ENCODE measurements at places on chromosomes 13 and 19. TPM values are rescaled to one million over a fixed set of nuclear protein-coding genes. Genes with fewer than 3 reads are reported as not detected.
A peak's percentile ranks its signal among the peaks of the same experiment; 100 is the strongest.

Gene STOML3
- total RNA-seq, result not detected

Gene TEX29
- not detected for total RNA-seq

Gene SERPINE3
- not detected for total RNA-seq

Gene MED25
- total RNA-seq, result 9.9 TPM

- no peaks in the 10 kb centered on the region for H3K27me3 ChIP-seq
- no peak overlapping the region for H3K4me3 ChIP-seq
- H3K36me3 ChIP-seq, result no peaks in the 10 kb centered on the region
- H3K4me1 ChIP-seq, result no peaks in the 10 kb centered on the region
- H3K27ac ChIP-seq, result no peak overlapping the region
These were observed 388.1 kb downstream of the KCNRG start for GRCh38 chr13:50403311-50403710.

GRCh38 chr13:32923725-32924124, 92.5 kb upstream of the KL start:
- no peaks in the 10 kb centered on the region for H3K4me1 ChIP-seq
- H3K4me3 ChIP-seq, result no peak overlapping the region
- H3K36me3 ChIP-seq, result no peaks in the 10 kb centered on the region
- H3K27me3 ChIP-seq, result no peaks in the 10 kb centered on the region
- DNase-seq, result no peak

GRCh38 chr13:86725105-86725504, 925.9 kb upstream of the SLITRK6 start:
- no peaks in the 10 kb centered on the region for H3K4me1 ChIP-seq
- H3K36me3 ChIP-seq, result no peaks in the 10 kb centered on the region
- no peak overlapping the region for H3K4me3 ChIP-seq
- H3K27ac ChIP-seq, result no peak overlapping the region

GRCh38 chr13:47546391-47547225, 454.5 kb downstream of the SUCLA2 start:
- H3K27me3 ChIP-seq, result no peaks in the 10 kb centered on the region
- no peak overlapping the region for H3K27ac ChIP-seq
- H3K4me1 ChIP-seq, result no peaks in the 10 kb centered on the region
- H3K36me3 ChIP-seq, result no peaks in the 10 kb centered on the region

GRCh38 chr19:40233811-40234389, 7.4 kb upstream of the CCNP start:
- no peak overlapping the region for H3K27ac ChIP-seq
- no peaks in the 10 kb centered on the region for H3K27me3 ChIP-seq
- DNase-seq, result no peak
- H3K36me3 ChIP-seq, result peaks cover 41% of the 10 kb centered on the region
- H3K4me3 ChIP-seq, result no peak overlapping the region
- H3K4me1 ChIP-seq, result no peaks in the 10 kb centered on the region

- peaks cover 32% of the 10 kb centered on the region for H3K4me1 ChIP-seq
- peak overlapping the region; percentile 67 for H3K27ac ChIP-seq
- no peaks in the 10 kb centered on the region for H3K27me3 ChIP-seq
- DNase-seq, result no peak
- H3K36me3 ChIP-seq, result peaks cover 12% of the 10 kb centered on the region
These were observed 109.3 kb upstream of the MLNR start for GRCh38 chr13:49110913-49111170.

DNA sequence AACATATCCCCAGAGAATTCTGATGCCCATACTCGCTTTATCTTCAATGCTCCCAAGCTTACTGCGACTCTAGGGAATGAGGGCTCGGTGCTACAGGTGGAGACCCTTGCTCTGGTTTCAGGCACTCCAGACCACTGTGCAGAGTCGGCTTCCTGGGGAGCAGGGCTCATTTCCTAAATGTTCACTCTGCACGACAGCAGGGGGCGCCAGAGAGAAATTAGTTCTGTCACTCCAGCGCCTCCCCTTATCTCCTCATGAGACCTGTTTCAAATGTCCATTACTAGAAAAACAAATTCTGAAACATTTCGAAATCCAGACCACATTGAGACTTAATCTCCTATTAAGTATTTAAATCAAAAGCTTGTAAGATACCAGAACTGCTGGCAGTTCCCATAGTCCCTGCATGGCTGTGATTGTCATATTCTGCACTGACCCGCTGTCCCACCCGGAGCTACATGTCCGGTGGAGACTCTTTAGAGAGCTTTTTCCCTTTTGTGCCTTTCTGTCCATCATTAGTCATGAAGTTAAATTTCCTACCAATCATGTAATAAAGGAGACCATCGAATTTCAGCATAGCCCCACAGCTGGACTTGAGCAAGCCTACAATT, 22.4 kb downstream of the EPSTI1 start:
- no peaks in the 10 kb centered on the region for H3K36me3 ChIP-seq
- H3K27me3 ChIP-seq, result no peaks in the 10 kb centered on the region
- DNase-seq, result peak; percentile 83

- no peaks in the 10 kb centered on the region for H3K27me3 ChIP-seq
- no peak overlapping the region for H3K4me3 ChIP-seq
- no peak overlapping the region for H3K27ac ChIP-seq
- no peaks in the 10 kb centered on the region for H3K4me1 ChIP-seq
- DNase-seq, result no peak
These were observed 107.2 kb downstream of the CACNA1A start for GRCh38 chr19:13398780-13399726.

DNA sequence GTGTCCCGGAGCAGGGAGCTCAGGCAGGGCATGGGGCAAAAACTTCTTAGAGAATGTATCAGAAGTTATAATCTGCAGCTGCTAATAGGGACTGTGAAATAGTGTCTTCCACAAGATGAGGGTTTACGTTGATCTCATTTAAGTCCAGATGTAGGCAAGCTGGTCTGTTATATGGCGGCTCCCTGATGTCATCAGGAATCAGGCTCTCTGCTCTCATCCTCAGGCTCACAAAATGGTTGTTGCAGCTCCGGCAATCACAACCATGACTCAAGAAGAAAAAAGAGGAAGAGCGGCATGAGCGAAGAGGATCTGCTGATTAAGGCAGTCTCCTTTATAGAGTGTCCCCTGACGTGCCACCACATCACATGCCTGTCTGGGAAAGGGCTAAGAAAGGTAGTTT, 191.3 kb downstream of the KLF5 start:
- DNase-seq, result no peak
- no peaks in the 10 kb centered on the region for H3K36me3 ChIP-seq
- H3K27me3 ChIP-seq, result no peaks in the 10 kb centered on the region
- no peak overlapping the region for H3K27ac ChIP-seq

Measured in right lobe of liver (tissue), 6 donors.